ENCODE measurements at places on chromosomes 1 and 21.

- DNase-seq: no peak
Measured at GRCh38 chr21:45373991-45374816, 30.8 kb upstream of the COL18A1 start.

DNA sequence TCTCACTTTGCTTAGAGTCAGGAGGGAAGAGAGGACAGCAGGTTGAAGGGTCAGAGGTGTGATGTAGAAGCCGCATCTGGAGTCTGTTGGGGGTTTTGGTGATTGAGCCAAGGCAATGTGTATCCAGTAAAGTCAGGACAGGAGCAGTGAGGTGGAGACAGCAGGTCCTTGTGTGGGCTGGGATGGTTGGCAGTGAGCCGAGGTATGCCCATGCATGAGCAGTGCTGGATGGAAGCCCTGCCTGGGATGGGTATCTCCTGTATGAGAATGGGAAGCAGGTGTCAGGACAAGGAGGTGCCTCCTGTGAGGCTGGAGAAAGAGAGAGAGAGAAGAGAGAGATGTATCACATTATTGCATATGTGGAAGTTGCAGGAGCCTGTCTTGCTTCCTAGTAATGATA lies 90.0 kb downstream of the OBSCN start:
- no peak for DNase-seq

DNA sequence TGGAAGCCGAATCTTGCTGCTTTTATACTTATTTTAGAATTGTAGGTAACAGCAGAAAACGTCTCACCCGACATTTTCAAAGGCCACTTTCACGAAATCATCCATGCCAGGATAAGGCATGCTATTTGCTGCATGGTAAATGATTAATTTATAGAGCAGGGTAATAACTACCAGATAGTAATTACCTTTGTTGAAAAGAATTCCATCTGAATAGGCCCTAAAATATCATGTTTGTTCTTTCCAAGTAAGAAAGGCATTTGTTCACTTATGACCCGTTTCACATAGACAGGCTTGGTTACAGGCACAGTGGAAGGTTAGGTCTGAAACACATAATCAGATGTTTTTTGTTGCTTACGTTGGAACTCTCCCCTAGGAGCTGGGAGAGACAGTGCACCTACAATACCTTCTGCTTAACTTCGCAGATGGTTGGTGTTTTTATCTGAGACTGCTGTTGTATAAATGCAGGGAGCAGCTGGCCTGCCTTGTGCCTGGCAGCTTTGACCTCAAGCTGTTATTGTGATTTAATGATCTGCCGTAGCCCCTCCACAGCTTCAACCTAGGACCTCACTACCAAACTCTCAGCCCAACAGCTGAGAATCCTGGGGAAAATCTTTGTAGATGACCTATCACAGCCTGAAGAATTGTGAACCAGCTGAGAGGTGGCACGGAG lies 1.6 kb downstream of the SLC44A3 start:
- DNase-seq: no peak

DNA sequence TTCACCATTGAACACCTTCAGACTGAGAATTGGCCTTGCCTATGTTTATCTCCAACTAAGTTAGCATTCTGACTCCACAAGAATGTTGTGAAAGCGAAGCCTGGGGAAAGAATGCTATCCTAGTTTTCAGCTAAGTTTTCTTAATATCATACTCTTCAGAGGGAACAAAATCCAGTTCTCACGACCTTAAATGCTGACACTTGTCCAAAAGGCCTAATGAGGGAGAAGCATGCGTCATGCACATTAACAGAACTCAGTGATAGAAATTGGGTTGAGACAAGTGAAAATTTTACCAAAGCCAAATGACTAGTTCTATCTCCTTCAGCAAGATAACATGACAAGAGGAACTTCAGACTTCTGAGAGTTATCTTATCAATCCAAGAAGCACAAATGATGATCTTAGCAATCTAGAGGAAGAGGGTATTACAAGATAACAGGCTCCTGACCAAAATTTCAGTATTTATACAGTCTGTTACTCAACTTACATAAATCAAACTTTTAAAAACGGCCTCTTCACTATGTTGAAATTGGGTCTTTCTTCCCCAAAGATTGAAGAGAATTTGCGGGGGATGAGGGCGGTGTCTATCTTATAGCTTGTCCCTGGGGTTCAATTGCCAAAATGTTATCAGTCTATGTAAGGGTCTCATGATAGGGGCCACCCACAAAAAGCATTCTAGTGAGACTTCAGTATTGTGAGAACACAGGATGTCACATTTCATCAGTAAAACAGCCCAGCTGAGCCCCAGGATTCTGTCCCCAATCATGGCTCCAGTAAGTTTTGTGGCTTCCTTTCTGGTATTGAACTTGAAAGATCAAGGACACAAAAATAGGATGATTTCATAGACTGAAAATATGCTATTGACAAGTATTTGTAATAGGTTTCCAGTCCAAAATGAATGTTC lies 26.5 kb upstream of the SLC45A3 start:
- DNase-seq: no peak

GRCh38 chr1:186967656-186968394 lies 139.1 kb downstream of the PLA2G4A start:
- no peak for DNase-seq

DNA sequence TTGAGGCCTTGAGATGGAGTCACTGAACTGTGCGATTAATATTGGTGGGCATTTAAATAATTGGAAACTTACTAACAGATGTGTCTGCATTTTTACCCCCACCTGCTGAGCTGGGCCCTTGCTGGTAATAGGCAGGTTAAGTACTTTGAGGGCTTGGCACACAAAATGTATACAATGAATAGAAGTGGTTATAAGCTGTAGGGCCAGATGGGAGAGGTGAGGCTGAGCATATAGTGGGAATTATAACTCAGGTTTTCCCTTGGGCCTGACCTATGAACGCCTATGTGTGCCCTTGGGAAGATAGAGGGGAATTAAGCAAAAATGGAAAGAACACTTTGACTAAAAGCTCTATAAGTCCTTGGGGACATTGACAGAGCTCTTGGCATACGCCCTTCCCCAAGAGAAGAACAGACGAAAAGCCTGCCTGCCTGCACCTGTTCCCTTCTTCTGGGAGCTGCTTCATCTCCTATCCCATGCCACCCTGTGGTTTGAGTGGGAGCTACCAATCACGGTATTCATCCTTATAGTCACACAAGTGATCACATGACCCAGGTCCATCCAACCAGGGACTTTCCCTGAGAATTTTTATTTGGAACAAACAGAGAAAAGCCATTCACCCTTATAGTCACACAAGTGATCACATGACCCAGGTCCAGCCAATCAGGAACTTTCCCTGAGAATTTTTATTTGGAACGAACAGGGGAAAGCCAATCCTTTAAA lies 260.7 kb upstream of the CSF3R start:
- no peak for DNase-seq

DNA sequence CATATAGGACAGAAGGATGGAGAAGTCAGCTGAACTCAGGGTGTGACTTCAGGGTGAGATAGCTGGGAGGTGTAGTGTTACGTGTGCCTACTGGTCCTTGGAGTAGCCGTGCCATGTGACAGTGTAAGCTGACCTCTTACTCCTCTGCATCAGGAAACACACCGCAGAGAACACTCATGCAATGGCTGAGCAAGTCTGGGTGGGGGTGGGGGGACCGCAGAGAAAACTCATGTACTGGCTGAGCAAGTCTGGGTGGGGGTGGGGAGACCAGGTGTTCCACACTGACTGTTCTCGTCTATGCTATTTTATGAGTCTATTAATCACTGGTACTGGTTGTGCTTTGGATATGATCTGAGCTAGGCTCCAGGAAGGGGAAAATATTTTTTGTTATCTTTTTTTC lies 233.1 kb downstream of the PAPPA2 start:
- DNase-seq: no peak

DNA sequence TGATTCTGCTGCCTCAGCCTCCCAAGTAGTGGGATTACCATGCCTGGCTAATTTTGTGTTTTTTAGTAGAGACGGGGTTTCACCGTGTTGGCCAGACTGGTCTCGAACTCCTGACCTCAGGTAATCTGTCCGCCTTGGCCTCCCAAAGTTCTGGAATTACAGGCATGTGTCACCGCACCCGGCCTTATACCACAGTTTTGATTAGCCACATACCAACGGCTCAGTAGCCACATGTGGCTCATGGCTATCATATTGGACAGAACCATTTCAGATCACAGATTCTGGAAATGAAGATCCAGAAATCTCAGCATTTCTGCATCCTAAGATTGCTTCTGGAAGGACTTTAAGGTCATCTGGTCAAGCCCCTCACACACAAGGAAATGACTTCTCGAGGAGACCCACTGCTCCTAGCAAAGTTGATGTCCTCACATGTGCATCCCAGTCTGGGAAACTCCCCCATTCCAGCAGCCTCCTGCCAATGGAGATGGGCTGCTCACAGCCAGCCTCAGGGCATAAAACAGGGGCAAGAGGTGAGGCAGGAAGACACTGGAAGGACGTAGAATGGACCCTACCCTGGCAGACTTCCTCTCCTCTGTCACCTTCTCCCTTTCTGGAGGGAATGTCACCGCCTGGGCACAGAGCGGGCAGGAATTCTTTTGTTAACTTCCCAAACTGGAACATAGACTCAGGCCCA lies 17.5 kb upstream of the CITED4 start:
- DNase-seq: no peak

GRCh38 chr1:119713039-119713748 lies 1.5 kb downstream of the PHGDH start:
- DNase-seq: no peak

- DNase-seq: no peak
Measured at GRCh38 chr1:17545356-17545755, 5.9 kb downstream of the ARHGEF10L start.

GRCh38 chr1:5286244-5286643 lies 631.8 kb downstream of the AJAP1 start:
- peak; percentile 15 for DNase-seq

DNA sequence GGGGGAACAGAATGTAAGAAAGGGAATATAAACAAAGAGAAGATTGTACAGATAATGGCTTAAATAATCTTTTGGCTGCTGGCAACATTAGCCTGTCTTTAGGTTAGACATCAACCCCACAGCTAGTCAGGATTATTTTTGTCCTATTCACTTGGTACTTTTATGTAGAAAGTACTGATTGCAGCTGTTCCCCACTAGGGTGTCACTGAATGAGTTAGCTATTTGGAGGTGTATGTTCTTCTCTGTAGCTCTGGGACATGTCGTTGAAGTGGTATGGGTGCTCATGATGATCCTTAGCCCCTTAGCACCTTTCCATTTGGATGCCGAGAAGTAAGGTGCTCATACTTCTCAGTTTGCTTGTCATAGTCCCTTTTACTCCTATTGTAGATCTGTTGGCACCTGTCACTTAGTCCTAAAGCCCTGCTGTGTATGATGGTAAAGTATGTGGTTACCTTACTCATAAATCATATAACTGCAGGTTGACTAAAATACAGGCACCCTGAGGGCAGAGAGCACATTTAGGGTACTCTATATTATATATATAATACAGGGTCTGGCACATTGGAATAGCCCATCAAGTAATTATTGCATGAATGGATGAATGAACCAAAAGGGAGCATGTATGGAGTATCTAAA lies 64.6 kb downstream of the USP25 start:
- no peak for DNase-seq

DNA sequence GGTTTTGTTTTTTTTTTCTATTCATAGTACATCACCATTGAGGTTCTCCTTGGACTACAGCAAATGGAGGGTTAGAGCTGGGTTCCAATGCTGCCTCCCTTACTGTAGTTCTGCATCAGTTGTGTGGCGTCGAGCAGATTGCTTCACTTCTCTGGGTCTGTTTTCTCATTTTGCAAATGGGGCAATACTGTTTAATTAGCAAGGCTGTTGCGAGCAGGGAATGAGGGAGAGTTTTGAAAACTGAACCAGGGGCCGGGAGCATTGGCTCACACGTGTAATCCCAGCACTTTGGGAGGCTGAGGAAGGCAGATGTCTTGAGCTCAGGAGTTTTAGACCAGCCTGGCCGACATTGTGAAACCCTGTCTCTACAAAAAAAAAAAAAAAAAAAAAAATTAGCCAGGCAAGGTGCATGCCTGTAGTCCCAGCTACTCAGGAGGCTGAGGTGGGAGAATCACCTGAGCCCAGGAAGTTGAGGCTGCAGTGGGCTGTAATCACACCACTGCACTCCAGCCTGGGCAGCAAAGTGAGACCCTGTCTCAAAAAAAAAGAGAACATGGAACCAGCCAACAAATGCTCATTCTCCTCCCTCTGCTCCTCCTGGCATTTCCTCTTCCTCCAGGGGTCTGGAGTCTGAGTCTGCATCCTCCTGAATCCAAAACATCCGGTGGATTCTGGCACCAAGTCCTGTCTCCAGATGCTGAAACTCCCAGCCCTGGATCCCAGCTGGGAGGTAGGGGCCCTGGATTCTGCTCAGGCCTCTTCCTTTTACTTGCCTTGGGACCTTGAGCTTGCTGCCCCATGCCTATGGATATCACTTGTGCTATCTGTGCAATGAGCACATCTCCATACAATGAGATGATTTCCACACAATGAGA lies 3.7 kb upstream of the PLOD1 start:
- no peak for DNase-seq
